Breast epithelium (tissue), 4 donors: ENCODE measurements at places on chromosomes 2 and 18. TPM values are rescaled to one million over a fixed set of nuclear protein-coding genes. Genes with fewer than 3 reads are reported as not detected.

DNA sequence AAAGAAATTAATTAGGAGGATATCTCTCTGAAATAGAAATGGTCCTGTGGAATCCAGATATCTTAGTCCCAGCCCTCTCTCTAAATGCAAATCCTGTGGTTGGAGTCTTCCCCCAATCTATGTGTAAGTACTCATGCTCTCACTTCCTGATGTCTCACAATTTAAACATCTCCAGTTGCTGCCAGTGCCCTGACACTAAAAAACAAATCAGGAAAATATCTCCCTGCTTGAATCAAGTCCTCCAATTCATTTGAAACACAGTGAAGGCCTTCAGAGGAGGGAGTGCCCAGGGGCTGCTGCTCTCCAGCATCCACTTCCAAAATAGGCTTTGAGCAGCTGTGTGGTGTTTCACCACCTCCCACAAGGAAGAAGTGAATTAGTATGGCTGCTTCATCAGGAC is 413.8 kb downstream of the RAD51AP2 start:
- no peak overlapping the region for H3K27ac ChIP-seq
- no peak for DNase-seq
- H3K4me3 ChIP-seq = no peak overlapping the region
- H3K27me3 ChIP-seq = no peaks in the 10 kb centered on the region

- H3K4me1 ChIP-seq = no peaks in the 10 kb centered on the region
- no peak overlapping the region for H3K4me3 ChIP-seq
- no peak overlapping the region for H3K27ac ChIP-seq
- DNase-seq = no peak
Observed at GRCh38 chr2:75800456-75800855, 89.7 kb upstream of the GCFC2 start.

Gene CLIP4
- 146 TPM for total RNA-seq

GRCh38 chr2:160940271-160940670 is 220.0 kb upstream of the TANK start:
- no peak overlapping the region for H3K27ac ChIP-seq
- H3K27me3 ChIP-seq = no peaks in the 10 kb centered on the region

DNA sequence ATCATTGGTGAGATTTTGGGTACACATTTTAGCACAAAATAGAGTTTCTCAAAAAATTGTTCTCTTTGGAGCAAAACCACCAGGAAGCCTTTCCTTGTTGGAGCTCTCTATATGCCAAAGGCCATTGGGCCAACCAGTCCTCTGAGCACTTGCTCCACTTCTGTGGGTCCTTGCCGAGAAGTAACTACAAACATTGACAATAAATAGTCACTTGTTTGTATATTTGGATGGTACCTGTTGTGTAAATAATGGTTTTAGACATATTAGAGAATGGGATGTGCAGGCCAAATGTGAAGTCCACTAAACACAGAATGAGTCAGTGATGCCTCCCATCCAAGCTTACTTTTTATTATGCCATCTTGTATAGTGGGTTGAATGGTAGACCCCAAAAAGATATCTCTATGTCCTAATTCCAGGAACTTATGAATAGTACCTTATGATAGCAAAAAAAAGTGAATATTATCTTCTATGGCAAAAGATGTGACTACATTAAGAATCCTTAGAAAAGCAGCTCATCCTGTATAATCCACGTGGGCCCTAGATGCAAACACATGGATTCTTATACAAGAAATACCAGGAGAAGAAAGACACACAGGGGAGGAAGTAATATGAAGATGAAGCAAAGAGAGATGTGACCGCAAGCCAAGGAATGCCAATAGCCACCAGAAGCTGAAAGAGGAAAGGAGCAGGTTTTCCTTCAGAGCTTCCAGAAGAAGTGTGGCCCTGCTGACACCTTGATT is 24.6 kb downstream of the SRD5A2 start:
- no peaks in the 10 kb centered on the region for H3K36me3 ChIP-seq
- no peak overlapping the region for H3K27ac ChIP-seq
- no peak for DNase-seq
- H3K4me1 ChIP-seq = no peaks in the 10 kb centered on the region
- H3K27me3 ChIP-seq = no peaks in the 10 kb centered on the region

DNA sequence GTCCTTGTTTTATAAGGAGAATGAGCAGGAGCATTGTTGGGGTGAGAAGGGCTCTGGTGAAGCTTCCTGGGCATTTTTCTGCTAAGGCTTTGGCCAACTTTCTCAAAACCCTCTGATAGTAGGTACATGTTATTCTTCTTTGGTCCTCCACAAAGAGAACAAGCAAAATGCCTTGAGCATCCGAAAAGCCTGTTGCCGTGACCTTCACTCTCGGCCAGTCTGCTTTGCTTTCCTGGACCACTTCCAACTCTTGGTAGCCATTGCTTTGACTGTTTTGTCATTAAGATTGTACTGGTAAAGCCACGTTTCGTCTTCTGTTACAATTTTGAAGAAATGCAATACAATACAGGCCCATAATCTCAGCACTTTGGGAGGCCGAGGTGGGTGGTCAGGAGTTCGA is 27.4 kb upstream of the ALLC start:
- H3K4me3 ChIP-seq = no peak overlapping the region
- no peaks in the 10 kb centered on the region for H3K36me3 ChIP-seq
- no peak for DNase-seq
- no peaks in the 10 kb centered on the region for H3K27me3 ChIP-seq
- no peaks in the 10 kb centered on the region for H3K4me1 ChIP-seq

DNA sequence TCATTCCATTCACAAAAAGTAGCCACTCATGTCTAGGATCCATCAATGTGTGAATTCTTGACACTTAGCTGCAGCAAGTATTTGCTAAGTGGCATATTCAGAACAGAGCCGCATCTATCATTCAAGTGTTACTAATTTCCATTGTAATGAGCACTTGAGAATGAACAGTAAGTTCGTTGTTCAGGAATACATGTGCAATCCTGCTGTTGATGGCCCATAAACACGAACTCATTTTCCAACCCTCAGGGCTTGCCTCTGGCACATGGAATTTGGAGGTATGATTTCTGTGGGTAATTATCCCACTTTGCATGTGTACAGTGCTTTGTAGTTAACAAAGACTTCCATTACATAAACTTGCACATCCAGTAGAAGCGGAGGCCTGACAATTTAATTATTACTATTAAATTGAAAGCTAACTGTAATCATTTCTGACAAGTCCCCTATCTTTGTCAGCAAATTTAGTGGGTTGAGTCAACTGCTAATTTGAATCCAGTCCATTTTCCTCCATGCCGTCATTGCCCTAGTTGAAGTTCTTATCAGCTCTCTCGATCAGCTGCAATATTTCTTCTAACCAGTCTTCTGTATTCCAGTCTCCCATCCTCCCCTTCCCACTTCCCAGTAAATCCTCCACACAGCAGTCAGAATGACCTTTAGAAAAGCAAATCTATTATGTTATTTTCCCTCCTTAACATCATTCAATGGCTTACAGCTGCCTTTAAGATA is 116.0 kb upstream of the AQP4 start:
- no peak for DNase-seq
- no peaks in the 10 kb centered on the region for H3K27me3 ChIP-seq
- H3K36me3 ChIP-seq = no peaks in the 10 kb centered on the region
- no peak overlapping the region for H3K27ac ChIP-seq
- no peak overlapping the region for H3K4me3 ChIP-seq
- no peaks in the 10 kb centered on the region for H3K4me1 ChIP-seq

DNA sequence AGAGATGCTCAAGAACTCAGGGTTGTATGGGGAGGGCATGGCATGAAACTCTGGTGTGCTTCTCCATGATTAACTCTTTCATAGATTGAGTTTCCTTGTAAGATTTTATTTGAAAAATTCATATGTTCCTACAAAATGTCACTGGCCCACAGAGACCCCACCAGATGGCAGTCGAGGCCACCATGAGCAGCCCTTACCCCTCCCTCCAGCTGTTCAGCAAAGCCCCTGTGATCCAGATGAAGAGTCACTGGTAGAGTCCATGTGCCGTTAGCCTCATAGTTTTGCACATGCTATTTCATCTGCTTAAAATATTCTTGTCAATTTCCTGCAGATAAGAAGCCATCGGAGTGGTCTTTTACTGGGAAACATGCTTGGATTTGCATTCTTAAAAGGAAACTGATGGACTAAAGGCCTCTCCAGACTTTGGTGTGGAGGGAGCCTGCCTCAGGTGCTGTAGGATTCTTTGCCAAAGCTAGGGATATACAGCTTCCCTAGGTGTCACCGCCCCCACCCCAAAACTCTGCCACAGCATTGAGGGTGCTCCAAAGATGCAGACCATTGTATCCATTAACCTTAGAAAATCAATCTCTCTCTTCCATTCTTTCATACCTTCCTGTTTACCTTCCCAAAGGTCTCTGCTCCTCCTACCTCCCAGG is 18.8 kb downstream of the ZNF385B start:
- no peak for DNase-seq
- no peaks in the 10 kb centered on the region for H3K27me3 ChIP-seq
- H3K4me3 ChIP-seq = no peak overlapping the region
- H3K36me3 ChIP-seq = no peaks in the 10 kb centered on the region
- no peak overlapping the region for H3K27ac ChIP-seq

DNA sequence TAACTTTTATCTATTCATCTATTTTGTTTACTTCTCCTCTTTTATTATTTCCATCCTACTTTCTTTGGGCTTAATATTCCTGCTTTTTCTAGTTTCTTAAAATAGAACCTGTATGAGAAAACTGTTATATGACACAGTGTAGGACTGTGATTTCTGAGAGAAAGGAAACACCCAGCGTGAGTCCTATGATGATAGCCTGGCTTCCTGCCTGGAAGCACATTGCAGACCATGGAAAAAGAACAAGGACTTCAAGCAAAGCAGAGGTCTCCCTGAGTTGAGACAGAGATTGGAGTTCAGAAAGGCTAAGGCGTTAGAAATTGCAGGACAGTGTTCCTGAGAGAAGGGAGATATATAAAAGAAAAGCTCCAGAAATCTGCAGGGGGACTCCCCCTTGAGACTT is 7.8 kb downstream of the RBM44 start:
- H3K4me1 ChIP-seq = no peaks in the 10 kb centered on the region
- H3K4me3 ChIP-seq = no peak overlapping the region
- DNase-seq = no peak
- H3K27ac ChIP-seq = no peak overlapping the region
- no peaks in the 10 kb centered on the region for H3K36me3 ChIP-seq
- no peaks in the 10 kb centered on the region for H3K27me3 ChIP-seq

DNA sequence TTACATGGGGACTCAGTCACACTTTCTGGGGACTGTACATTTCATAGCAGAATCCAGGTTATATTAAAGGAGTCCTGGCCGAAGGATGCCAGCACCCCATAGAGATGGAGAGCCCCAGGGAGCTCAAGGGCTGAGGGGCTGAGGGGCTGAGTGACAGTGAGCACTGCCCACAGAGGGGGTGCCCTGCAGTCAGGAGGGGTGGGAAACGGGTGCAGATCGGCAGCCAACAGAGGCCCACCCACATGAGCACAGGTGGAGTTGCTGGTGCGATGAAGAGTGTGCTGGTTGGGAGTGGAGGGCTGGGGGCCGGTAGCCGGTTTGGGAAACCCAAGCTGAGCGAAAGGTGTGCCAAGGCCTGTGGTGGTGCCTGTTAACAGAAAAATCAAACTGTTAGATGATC is 32.1 kb downstream of the TPRKB start:
- no peaks in the 10 kb centered on the region for H3K36me3 ChIP-seq
- no peaks in the 10 kb centered on the region for H3K4me1 ChIP-seq
- H3K27ac ChIP-seq = no peak overlapping the region
- H3K27me3 ChIP-seq = no peaks in the 10 kb centered on the region
- no peak overlapping the region for H3K4me3 ChIP-seq

Gene VSNL1
- 0.80 TPM for total RNA-seq
